ENCODE measurements at places on chromosomes 12 and 14. TPM values are rescaled to one million over a fixed set of nuclear protein-coding genes. Genes with fewer than 3 reads are reported as not detected.

The FLVCR2 gene
- 3.0 TPM for total RNA-seq

The PTGDR gene
- 0.66 TPM for total RNA-seq

The MYF6 gene
- total RNA-seq: not detected

The TCL1B gene
- not detected for total RNA-seq

The KRT5 gene
- total RNA-seq: 0.36 TPM

The TAS2R42 gene
- not detected for total RNA-seq

- no peak overlapping the region for H3K4me3 ChIP-seq
- peaks cover 25% of the 10 kb centered on the region for H3K4me1 ChIP-seq
- H3K36me3 ChIP-seq: no peaks in the 10 kb centered on the region
- H3K27me3 ChIP-seq: no peaks in the 10 kb centered on the region
Observed at GRCh38 chr14:55073856-55074255, 22.4 kb downstream of the MAPK1IP1L start.

GRCh38 chr12:106142591-106143261 lies 4.0 kb upstream of the NUAK1 start:
- H3K27me3 ChIP-seq: no peaks in the 10 kb centered on the region
- no peak for DNase-seq
- no peaks in the 10 kb centered on the region for H3K36me3 ChIP-seq
- no peaks in the 10 kb centered on the region for H3K4me1 ChIP-seq

DNA sequence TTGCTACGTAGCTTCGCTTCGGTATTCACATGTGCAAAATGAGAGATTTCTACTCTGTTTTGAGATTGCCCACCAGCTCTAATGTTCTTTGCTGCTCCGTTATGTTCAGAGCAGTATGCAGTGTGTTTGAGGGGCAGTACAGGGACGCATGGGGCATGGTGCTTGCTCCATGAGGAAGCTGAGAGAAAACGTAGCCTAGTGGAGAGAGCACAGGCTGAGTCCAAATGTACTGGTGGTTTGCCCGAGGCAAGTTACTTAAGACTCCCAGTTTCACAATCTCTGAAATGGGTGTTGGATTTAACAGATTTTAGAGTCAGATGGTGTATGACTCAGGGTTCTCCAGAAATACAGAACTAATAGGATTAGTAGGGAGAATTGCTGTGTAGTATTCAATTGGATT lies 310.5 kb downstream of the ETNK1 start:
- no peak overlapping the region for H3K27ac ChIP-seq
- H3K27me3 ChIP-seq: no peaks in the 10 kb centered on the region
- H3K4me1 ChIP-seq: no peaks in the 10 kb centered on the region
- H3K36me3 ChIP-seq: no peaks in the 10 kb centered on the region

DNA sequence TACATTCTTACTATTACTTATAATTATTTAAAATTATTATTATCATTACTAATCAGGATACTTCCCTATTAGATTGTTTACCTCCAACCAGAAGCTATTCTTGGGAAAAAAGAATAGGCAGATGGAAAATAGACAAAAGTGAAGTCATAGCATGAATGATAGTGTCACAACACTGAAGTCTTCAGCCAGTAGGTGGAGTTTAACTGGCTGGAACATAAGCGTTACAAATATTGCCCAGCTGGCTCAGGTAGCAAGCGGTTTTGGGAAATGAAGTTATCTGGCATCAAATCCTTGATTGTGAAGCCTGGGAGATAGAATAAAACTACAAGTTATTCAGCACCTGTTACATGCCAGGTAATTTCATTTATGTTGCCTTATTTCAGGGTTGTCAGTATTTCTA lies 762.9 kb downstream of the C12orf50 start:
- H3K36me3 ChIP-seq: no peaks in the 10 kb centered on the region
- H3K4me3 ChIP-seq: no peak overlapping the region
- no peak overlapping the region for H3K27ac ChIP-seq
- no peaks in the 10 kb centered on the region for H3K27me3 ChIP-seq
- no peaks in the 10 kb centered on the region for H3K4me1 ChIP-seq
- no peak for DNase-seq

- no peaks in the 10 kb centered on the region for H3K4me1 ChIP-seq
- H3K27ac ChIP-seq: no peak overlapping the region
- no peaks in the 10 kb centered on the region for H3K27me3 ChIP-seq
Observed at GRCh38 chr12:5965950-5966383, 20.9 kb upstream of the ANO2 start.

- H3K36me3 ChIP-seq: no peaks in the 10 kb centered on the region
- peaks cover 18% of the 10 kb centered on the region for H3K4me1 ChIP-seq
- no peak overlapping the region for H3K4me3 ChIP-seq
- H3K27ac ChIP-seq: no peak overlapping the region
- H3K27me3 ChIP-seq: no peaks in the 10 kb centered on the region
Observed at GRCh38 chr12:94429191-94429590, 30.5 kb downstream of the CEP83 start.

- no peak for DNase-seq
- H3K36me3 ChIP-seq: peaks cover 39% of the 10 kb centered on the region
- H3K4me1 ChIP-seq: no peaks in the 10 kb centered on the region
- H3K27me3 ChIP-seq: no peaks in the 10 kb centered on the region
Observed at GRCh38 chr14:50725761-50726160, 57.7 kb upstream of the SAV1 start.

GRCh38 chr12:58487678-58488161 lies 432.6 kb downstream of the LRIG3 start:
- no peaks in the 10 kb centered on the region for H3K4me1 ChIP-seq
- no peak overlapping the region for H3K27ac ChIP-seq
- no peaks in the 10 kb centered on the region for H3K27me3 ChIP-seq
- no peak for DNase-seq
- no peak overlapping the region for H3K4me3 ChIP-seq

DNA sequence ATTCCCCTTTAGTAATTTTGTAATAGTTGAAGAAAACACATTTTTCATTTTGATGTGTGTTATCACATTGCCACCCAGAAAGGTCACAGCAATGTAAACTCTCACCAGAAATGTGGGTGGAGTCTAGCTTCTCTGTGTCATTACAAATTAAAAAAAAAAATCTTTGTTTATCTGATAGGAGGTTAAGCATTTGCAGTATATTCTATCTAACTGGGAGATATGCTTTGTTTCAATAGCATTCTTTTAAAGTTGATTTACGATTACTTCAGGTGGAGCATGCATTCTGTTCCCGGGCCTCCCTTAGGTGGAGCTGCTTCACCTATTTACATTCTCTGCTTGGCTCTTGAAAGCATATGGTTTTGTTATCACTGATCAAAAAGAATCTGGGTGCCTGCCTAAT lies 7.8 kb downstream of the ADIPOR2 start:
- DNase-seq: no peak
- no peaks in the 10 kb centered on the region for H3K4me1 ChIP-seq
- H3K27ac ChIP-seq: no peak overlapping the region
- H3K36me3 ChIP-seq: no peaks in the 10 kb centered on the region

GRCh38 chr14:50769863-50770500 lies 61.0 kb downstream of the NIN start:
- no peak overlapping the region for H3K4me3 ChIP-seq
- no peak overlapping the region for H3K27ac ChIP-seq
- H3K36me3 ChIP-seq: peaks cover 36% of the 10 kb centered on the region

- H3K4me3 ChIP-seq: no peak overlapping the region
- no peaks in the 10 kb centered on the region for H3K4me1 ChIP-seq
- DNase-seq: no peak
- H3K27me3 ChIP-seq: no peaks in the 10 kb centered on the region
- peaks cover 16% of the 10 kb centered on the region for H3K36me3 ChIP-seq
- H3K27ac ChIP-seq: no peak overlapping the region
Observed at GRCh38 chr12:48126953-48127630, 7.9 kb downstream of the PFKM start.
